Stimulated activated CD4-positive, alpha-beta T cell treated with anti-CD3 and anti-CD28 coated beads, Interleukin-2, amount 100 ng/mL, for 24 hours (primary cell): ENCODE measurements at places on chromosomes 13 and 19.

DNA sequence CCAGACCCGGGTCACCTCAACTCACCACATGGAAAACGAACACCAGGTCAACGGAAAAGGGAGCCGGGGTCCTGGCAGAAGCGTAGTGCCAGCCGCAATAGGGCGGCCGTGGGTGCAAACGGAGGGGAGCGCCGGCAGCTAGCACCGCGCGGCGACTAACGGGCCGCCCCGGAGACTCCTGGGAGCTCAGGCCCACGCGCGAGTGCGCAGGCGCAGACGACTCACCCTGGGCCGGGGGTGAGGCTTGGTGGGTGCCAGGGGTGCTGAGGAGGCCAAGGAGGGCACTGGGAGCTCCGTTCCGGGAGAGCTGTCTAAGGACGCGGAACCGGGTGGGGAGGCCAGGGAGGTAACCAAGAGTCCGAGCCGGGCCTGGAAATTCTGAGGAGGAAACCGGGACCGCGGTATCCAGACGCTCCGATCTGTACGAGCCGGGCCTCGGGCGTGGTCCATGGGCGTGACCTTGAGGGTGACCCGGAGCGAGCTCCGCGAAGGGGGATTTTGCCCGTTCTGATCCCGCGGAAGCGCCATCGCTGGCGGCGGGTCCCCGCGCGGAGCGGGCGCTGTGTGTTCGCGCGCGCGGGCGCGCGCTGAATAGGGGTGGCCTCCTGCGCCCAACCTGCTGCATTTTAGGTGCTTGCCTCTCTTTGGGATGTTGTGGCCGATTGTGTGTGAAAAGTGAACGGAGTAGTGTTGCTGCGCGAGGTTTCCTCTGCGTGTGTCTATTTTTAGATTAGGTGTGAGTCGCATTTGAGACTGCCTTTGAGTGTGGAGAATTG lies at the start of gene ZNF382:
TSS of gene ZNF382 (plus strand) at position 213 of the 776 bp plus-strand sequence. CDS start 4,602 bp downstream, outside the sequence.
- DNase-seq: peak; percentile 90

GRCh38 chr13:62767473-62767872 lies 1351.8 kb upstream of the PCDH20 start:
- DNase-seq: no peak

GRCh38 chr19:42122691-42123607 lies 9.3 kb downstream of the POU2F2 start:
- peak; percentile 80 for DNase-seq

DNA sequence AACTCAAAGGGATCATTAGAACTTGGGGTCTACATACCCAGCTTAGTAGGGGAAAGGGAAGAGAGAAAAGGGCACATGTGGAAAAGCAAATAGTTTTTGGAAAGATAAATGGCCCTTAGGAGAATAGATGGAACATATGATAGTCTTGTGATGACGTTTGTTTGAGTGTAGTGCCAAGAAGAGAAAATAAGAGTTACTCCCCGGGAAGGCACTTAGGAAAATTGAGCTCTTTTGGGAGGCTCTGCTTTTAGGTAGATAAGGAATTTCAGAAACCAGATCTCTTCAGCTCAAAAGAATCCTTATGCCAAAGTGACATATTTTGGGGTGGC lies 44.8 kb upstream of the SERTM1 start:
- DNase-seq: no peak

- no peak for DNase-seq
Observed at GRCh38 chr13:65453982-65454381, 1776.2 kb downstream of the PCDH9 start.

- DNase-seq: no peak
Observed at GRCh38 chr13:93786846-93787489, 560.4 kb downstream of the GPC6 start.

DNA sequence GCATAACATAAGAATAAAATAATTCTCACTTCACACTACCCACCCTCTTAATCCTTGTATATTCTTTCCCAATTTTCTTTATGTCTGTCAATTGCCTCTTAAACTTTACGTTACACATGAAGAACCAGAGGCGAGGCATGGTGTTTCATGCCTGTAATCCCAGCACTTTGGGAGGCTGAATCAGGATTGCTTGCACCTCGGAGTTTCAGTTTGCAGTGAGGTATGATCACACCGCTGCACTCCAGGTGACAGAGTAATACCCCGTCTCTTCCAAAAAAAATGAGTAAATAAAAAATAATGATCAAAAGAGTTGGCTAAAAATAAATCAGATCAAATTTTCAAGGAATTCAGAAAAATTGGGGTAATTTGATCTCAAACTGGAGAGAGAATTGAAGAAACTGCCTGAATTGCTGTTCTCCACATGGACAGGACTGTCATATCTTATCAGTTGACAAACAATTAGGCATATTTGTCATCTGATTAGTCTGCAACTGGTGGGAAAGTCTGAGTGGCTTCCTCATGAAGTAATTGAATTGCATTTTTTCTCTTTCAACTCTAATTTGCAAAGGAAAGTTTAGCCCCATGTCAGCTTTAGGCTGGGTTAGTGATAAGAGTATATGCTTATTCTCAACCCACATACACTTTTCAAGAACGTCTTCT lies 302.9 kb downstream of the ITGBL1 start:
- DNase-seq: no peak

GRCh38 chr13:44259045-44260027 lies 114.3 kb upstream of the SERP2 start:
- peak; percentile 75 for DNase-seq

DNA sequence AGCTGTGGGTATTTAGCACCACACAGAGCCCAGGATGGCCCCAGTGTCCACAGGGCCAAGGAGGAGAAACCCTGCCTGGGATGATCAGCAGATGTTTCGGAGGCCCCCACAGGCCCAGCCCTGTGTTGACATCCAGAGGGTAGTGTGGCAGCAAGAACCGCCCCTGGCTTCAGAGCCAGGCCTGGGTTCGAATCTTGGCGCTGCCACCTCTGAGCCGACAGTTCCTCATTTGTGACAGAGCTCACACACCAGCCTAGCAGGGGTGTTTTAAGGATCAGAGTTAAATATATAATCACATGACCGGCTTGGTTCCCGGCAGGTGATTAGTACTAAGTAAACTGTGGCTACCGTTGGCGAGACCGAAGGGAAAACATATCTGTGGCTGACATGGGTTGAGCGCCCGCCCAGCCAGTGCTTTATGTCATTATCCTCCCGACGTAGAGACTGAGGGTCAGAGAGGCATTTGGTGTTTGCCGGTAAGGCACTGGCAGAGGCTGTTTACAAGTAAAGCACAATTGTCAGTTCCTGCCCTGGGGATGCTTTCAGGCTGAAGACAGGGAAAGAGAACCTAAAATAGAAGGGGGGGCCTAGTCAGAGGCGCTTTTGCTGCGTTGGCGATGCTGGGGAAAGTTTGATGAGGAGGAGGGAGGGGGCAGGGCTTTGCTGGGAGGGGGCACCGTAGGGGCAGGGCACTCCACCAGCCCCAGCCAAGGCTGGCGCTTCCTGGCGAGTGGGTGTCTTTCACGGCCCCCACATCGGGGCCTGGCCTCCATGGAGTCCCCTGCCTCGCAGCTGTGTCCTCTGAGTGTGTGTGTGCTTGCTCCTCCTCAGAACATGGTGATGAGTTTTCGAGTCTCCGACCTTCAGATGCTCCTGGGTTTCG lies 4.8 kb downstream of the PIAS4 start:
- DNase-seq: no peak

- DNase-seq: no peak
Observed at GRCh38 chr13:38419312-38419873, 69.7 kb downstream of the UFM1 start.

- DNase-seq: no peak
Observed at GRCh38 chr13:42894765-42895243, 97.2 kb downstream of the EPSTI1 start.

DNA sequence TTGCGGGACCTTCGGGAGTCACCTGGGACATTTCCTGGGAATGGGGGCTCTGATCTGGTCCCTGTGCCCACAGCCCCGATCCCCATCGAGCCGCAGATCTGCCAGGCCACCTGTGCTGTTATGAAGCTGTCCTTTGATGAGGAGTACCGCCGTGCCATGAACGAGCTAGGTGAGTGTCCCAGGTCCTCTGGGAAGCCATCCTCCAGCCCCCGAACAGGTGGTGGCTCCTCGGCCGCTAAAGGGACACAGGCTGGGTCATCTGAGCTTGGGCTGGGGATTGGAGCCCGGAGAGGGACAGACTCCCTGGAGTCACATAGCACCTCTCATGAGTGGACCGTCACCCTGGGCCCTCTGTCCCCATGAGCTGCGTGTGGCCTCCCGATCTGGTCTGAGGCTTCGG lies 8.0 kb downstream of the APC2 start:
- DNase-seq: no peak
